ENCODE measurements at places on chromosomes 12 and 14.

- no peak for DNase-seq
Measured at GRCh38 chr12:75759842-75760572, 248.6 kb upstream of the KRR1 start.

DNA sequence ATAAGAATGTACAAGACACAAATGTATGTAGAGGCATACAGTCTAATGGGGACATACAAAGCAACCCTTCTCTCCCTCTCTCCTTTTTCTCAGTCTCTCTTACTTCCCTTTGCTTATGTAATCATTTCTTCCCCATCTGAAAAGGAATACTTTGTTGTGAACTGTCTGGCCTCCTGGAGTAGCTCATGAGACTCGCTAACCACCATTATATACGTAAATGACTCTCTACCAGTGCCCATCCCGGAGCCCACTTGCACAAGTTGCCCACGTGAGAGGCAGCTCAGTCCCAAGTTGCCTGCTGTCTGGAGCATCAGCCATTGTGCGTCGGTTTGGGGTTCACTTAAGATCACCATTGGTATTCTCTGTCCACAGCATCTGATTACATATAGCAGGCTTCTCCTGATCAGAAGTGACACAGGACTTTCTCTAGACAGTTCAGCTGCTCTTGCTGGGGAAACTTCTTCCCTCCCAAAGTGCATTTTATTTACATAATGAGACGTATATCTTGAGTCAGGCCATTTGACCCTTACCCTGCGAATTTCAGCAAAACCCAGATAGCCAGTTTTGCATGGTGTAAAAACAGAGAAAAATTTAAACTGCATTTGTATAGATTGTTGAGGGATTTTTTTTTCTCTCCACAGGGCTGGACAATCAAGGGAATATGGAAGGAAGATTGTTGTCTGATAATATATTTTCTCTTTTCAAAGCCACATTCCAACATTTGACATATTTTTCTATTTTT lies 220.7 kb upstream of the EGLN3 start:
- DNase-seq = no peak

DNA sequence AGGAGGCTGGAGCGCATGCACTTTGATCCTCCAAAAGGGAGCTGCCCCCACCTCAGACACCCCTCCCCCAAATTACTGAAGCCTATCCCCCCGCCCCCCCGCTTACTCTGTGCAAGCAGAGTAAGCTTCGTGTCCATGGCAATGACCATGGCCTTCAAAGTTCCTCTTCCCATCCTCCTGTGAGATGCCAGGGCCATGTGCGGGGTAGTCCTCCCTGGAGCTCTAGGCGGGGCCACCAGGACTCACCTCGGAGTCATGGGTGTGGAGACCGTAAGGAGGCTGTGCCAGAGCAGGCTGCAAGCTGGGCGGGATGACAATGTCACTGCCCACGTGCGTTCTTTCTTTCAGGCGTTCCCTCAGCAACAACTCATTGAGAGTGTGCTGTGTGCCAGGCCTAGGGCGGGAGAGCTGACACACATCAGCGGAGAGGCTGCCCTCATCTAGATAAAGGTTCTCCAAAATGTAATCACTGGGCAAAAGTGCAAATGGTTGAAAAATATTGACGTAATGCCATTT lies 66.8 kb downstream of the C14orf132 start:
- DNase-seq = no peak

- DNase-seq = no peak
Measured at GRCh38 chr14:23321572-23322547, 603 bp downstream of the PABPN1 start.

DNA sequence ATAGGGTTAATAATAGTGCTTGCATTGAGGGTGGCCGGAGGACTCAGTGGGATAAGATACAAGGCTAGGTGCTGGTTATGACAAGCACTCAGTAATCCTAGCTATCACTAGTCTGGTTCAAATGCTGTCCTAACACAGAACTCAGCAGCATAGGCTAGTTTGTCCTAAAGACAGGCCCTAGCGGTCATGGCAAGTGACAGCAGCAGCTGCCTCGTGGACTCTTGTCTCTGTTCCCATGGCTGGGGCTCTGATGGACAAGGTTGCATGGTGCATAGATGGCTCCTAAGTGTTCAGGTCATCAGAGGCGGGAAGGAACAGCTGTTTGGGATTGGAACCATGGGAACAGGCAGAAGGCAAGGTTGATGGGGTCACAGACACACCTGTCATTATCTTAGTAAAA lies 42.4 kb upstream of the IGF1 start:
- DNase-seq = no peak

DNA sequence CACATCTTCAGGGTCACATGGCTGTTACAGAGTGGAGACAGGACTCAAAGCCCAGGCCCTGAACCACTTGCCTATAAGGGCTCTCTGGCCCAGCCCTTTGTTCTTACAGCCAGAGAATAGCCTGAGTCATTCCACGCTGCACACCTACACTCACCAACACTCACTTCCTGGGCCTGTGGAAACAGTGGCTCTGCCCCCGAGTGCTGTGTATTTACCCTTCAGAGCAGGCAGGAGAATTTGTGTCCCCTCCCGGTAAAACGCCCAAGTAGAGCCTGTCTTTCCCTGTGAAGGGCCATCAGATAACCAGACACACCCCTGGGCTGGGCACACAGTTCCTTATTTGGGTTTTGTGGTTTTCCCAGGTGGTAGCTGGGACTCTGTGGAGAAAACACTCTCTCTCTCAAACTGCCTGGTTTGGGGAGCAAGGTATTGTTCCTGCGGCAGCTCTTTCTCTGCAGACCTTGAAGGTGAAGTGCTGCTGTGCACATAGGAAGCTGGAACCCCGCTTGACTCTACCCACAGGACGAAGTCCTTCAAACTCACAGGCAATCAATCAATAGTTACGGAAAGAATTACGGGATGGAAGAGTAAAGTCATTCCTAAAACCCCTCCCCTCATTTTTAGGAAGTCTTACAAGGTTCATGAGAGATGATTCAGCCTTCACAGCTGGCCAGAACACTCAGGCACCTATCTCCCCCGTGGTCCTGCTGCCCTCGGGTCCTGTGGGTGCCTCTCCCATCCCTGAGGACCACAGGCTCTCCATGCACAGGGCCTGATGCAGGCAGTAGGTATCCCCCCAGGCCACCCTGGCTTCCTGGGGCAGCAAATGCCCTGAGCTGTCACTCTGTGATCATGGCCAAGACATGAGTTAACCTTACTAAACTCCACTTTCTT lies 20.3 kb downstream of the FIGNL2 start:
- DNase-seq = no peak

DNA sequence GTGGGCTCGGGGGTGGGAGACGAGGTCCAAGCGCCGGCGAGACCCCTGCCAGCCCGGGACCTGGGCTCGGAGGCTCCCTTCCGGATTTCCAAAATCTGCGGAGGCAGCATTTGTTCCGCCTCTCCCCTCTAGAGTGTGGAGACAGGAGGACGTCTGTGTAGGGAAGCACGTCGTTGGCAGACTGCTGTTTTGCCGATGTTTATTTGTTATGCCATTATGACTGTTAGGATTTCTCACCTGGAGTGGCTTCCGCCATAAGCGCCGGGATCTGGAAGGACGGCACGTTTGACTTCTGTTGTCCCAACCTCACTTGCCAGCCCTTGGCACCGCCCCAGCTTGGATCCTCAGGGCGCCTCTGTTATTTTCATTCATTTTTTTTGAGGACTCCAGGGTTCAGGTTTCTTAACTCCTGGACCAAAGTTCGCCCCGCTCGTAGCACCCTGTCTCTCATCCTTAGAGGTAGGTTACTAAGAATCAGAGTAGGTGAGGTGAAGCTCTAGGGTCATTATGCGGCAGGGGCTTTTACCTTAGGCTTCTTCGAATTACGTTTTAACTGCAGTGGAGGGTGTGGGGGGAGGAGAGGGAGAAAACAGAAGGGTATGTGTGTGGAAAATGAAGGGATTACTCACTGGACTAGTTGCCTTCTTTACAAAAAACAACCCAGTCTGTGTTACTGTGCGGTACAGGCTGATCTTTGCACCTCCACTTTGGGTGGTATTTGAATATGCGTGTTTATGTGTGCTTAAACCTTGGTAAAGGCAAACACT lies 547 bp upstream of the PYGL start:
- no peak for DNase-seq

DNA sequence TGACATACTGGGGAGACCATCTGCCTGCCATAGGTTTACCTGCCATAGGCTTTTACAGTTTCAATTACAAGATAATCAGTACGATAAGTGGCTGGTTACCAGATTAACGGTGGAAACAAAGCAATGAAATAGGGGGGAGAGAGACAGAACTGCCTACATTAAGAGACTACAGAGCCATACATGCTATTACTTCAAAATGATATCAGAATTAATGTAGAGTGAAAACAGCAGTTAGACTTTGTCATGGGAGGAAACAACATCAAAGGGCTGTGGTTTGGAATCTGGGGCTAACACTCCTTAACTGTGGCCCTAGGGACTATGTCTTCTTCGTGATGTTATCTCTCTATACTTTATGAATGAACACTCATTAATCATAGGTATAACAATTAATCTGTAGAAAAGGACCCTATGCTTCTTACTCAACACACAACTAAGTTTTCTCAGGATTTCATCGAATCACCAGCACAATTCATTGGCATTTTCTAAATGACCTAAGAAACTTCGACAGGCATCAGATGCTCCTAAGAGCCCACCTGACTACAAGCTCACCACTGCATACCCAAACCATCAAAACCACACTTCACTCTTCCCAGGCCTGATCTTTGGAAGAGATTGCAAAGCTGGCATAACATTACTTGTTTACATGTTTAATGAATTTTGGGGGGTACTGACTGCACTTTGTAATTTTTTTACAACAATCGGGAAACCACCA lies 475.6 kb upstream of the SOX5 start:
- DNase-seq = no peak
